Stimulated activated CD4-positive, alpha-beta T cell treated with anti-CD3 and anti-CD28 coated beads, Interleukin-1b, Interleukin-23, amount 100 ng/mL, for 48 hours (primary cell): ENCODE measurements at places on chromosomes 13 and 19.

GRCh38 chr13:57825066-57825465 is 193.5 kb downstream of the PCDH17 start:
- no peak for DNase-seq

- DNase-seq, result no peak
Observed at GRCh38 chr19:6765738-6766356, 1.4 kb downstream of the SH2D3A start.

- DNase-seq, result no peak
Observed at GRCh38 chr19:20969498-20969897, 46.4 kb downstream of the ZNF85 start.

- DNase-seq, result no peak
Observed at GRCh38 chr13:111402441-111402840, 82.0 kb downstream of the TEX29 start.

- no peak for DNase-seq
Observed at GRCh38 chr13:65314008-65314407, 1916.1 kb downstream of the PCDH9 start.

DNA sequence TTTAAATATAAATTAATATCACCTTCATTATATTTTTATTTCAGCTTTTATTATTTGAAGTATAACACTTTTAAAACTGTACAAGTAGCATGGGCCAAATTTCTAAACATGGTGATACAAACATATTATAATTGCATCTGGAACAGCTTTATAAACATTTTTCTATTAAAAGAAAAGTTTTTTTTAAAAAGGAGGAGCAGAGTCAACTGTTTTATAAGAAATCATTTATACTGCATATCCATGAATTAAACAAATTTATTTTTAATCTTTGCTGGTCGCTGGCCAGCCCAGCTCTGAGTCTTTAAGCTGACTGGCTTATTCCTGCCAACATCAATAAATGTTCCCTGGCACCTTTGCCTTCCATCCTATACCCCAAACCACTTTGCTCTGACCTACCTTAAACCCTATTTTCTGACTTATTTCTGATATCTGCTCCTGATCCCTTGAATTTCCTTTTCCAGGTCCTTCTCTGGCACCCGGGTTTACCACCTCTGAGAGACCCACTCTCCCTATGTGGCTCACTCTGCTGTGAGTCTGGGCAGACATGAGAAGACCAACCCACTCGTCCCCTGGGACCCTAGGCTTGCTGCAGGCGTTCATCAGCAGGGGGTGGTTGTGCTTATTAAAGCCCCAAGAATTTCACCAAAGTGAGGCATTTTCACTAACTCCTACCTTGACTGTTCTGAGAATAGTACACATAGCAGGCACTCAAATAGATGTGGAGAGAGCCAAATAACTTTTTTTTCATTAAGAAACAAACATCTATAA is 220.3 kb downstream of the KLF12 start:
- no peak for DNase-seq

GRCh38 chr19:35712567-35713505 is 5.0 kb upstream of the KMT2B start:
- peak; percentile 92 for DNase-seq

GRCh38 chr13:78323848-78324247 is 279.5 kb downstream of the POU4F1 start:
- DNase-seq, result no peak
